ENCODE measurements at places on chromosomes 12 and 14.

DNA sequence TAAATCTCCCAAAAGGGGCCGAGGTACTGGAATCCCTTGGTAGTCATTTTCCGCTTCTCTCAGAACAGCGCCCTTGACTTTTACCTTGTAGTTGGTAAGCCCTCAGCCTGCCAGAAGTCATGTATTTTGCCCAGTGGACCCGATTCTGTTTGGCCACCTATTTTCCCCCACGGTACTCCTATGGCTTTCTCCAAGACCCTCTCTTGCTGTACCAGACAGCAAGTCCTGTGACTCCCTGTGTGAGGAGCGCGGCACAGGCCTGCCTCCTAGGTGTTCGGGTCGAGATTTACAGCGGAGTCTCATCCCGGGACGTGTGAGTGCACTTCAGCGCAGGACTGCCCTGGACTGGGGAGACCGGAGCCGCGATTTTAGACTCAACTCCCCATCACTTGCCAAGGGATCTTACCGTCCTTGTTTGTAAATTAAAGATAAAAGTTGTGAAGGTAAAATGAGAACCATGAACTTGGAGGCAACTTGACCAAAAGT, 1.1 kb upstream of the MBD6 start:
- peak; percentile 50 for DNase-seq

DNA sequence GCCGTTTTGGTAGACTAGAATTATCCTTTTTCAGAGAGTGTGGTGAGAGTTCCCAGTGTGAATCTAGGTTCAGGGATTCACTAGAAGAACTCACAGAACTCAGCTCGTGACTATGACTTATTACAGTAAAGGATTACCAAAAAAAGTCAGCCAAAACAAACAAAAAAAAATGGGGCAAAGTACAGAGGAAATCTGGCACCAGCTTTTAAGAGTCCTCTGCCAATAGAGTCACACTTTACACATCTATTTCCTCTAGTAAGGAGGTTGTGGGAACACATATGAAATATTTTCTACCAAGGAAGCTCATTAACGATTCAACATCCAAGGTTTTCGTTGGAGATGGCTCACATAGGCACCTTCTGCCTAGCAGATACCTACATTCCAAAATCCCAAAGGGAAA, 28.2 kb downstream of the TSPAN19 start:
- DNase-seq, result no peak

DNA sequence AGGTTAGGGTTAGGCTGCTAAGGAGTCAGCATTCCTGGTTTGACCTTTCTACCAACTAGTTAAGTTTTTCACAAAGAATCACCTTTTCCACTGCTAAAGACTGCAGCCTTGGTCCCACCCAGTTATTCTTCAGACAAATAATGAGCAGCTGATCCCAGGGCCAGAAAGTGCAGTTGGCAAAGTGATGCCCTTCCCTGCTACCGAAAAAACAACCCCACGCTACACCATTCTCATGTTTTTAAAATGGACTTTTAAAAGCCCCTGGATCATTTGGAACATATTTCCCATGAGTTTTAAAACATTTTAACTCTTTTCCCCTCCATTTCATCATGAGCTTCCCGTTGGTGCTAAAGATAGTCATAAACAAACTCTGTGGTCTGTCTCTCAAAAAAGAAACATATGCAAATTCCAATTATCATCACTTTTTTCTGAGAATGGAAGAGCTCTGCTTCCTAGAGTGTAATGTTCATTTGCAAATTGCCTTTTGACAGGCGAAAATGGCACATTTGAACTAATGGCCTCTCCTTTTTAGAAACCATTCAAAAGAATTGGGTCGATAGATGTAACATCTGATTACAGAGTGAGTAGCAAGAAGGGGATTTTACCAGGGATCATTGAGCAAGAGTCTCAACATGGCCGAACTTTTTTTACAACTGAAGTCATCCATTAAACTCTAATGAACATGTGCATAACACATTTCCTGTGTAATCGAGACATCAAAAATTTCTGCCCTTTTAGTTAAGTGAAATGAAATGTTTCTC, 129.3 kb upstream of the RAP1B start:
- DNase-seq, result no peak

DNA sequence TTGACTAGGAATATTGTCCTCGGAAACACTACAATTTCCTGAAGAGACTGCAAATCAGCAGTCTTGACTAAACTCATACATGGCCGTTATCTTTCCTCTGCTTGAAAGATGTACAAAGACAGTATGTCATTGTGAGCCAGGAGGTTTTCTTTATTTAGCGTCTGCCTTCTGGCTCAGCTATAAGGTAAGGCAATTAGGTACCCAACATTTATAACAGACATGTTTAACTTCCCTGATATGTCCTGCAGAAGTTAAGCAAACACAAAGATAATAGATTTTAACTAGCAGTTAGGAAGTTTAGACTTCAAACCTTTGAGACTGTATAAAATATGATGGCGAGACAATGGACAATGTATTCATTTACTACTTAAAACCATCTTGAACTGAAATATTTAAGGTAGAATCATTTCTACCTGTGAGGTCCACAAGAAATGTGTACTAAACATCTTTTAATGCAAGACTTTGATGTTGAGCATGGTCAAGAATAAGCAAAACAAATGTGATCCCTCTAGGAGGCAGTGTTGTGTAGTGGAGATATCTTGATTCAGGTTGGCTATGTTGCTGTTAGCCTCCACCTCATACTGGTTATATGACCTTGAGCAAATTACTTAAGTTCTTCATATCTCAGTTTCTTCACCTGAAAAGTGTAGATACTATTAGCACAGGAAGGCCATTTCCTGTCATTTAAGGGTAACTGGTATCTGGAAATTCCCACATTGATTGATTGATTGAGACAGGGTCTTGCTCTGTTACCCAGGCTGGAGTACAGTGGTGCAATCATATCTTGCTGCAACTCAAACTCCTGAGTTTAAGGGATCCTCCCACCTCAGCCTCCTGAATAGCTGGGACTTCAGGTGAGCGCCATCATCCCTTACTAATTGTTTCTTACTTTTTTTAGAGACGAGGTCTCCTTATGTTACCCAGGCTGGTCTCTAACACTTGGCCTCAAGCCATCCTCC, 96.3 kb upstream of the EEA1 start:
- DNase-seq, result no peak

- DNase-seq, result no peak
These were observed 130.9 kb downstream of the KICS2 start for GRCh38 chr12:64091186-64091585.

DNA sequence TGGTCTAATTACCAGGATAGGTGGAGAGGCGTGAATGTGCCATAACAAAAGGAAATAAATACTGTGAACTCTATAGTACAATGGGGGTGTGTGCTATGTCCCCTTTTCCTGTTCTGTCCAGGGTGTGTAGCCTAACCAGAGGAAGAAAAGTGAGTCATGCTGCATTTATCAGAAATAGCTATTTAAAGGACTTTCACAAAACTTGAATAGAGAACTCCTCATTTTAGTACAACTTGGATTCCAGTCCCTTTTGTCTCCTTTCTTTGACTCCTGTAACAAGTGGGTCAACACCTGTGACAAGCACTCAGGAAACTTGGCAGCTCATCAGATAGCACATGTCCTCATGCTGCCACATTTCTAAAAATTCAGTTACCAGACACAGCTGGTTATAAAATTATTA, 123.4 kb downstream of the CCDC91 start:
- DNase-seq, result no peak

GRCh38 chr14:95500772-95501401, 15.6 kb downstream of the SYNE3 start:
- DNase-seq, result no peak

- no peak for DNase-seq
These were observed 581 bp downstream of the ARG2 start for GRCh38 chr14:67620217-67620785.

GRCh38 chr14:89481196-89481595, 64.2 kb upstream of the FOXN3 start:
- no peak for DNase-seq

DNA sequence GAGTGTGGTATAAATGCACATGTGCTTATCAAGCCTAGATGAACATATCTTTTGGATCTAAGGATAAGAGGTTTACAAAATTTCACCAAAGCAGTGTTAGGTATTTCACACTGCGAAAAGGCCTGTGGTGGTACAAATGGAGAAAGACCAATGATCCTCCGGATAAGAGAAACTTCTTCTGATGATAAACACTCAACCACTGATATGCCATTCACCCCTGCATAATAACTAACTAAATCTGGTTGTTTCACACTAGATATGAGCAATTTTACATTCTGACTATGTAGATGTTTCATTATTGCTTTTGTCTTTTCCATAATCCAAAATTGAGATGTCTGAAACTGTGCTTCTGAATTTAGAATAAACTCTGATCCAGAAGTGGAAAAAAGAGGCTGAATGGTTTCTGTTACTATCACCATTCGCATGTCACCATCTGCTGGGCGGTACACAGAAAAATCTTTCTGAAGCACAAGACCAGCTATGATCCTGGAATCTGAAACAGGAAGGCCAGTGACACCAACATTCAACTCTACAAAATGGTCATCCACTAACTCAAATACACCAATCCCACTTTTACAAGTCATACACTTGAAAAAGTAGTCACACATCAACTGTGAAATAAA, 1.3 kb downstream of the BBS10 start:
- DNase-seq, result peak; percentile 2

GRCh38 chr12:6943722-6944380, at the start of the genes C12orf57 and RNU7-1:
Gene C12orf57 (plus strand): TSS chr12:6944022. CDS start chr12:6944122, 100 bp downstream.
Gene RNU7-1 (plus strand): TSS chr12:6943816.
- peak; percentile 83 for DNase-seq

DNA sequence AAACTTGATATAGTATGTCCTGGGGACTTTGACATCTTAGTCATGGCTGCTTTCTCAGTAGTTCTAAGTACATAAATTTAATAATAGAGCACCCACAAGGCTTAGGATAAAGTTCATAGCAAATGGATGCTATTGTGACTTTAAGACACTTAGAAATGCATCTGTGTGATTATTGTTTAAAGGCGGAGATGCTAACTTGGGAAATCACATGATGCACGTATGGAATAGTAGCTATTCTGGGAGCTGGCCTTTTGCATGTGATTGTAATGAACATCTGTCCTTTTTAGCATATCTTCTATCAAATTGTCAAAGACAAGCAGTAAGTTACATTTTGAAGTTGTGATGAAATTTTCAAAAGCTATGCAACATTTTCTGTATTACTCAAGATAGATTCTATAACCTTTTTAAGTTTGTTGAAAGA, 46.7 kb upstream of the ATP2A2 start:
- no peak for DNase-seq

- no peak for DNase-seq
These were observed 23.2 kb downstream of the GALNT9 start for GRCh38 chr12:132305991-132306884.

GRCh38 chr12:50926415-50926814, 25.9 kb upstream of the HIGD1C start:
- no peak for DNase-seq

DNA sequence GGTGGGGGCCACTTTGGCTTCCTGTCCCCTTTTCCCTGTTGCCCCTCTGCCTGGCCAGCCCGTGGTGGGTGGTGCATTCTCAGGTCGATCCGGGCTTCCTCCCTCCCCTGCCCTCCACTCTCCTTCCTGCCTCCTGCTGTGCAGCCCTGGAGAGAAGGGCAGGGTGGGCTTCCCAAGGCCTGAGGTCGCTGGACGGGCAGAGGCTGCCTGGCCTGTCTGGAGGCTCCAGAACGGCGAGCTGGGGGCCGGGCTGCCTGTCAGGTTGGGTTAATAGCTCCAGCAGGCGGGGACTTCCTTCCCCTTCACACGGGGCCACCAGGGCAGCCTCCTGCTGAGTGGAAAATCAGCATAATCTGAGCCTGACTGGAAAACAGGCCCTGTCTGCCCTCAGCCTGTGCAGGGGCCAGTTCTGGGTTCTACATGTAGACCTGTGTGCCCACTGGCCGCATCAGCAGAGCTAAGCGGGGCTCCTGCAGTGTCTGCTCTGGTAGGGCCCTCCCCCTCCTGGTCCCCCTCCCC, 11.3 kb downstream of the KIF26A start:
- peak; percentile 44 for DNase-seq

DNA sequence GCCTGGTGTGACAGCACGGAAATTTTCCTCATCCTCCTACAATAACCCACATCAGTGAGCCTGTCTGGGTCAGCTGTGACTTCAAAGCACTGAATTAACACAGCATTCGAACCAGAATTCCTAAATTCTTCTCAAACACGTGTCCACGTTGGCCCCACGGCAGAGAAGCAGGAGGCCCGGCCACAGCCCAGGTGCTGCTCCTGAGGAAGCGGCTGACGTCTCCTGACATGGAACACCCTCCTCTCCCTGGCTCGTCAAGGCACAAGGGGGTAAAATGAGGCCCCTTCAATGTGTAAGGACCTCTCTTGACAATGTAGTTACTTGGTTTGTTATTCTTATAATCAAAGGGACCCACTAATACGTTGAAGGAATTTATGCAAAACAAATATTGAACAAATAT, 156.3 kb upstream of the GSC start:
- no peak for DNase-seq

- no peak for DNase-seq
These were observed 530 bp upstream of the FOXN4 start for GRCh38 chr12:109309381-109310246.

DNA sequence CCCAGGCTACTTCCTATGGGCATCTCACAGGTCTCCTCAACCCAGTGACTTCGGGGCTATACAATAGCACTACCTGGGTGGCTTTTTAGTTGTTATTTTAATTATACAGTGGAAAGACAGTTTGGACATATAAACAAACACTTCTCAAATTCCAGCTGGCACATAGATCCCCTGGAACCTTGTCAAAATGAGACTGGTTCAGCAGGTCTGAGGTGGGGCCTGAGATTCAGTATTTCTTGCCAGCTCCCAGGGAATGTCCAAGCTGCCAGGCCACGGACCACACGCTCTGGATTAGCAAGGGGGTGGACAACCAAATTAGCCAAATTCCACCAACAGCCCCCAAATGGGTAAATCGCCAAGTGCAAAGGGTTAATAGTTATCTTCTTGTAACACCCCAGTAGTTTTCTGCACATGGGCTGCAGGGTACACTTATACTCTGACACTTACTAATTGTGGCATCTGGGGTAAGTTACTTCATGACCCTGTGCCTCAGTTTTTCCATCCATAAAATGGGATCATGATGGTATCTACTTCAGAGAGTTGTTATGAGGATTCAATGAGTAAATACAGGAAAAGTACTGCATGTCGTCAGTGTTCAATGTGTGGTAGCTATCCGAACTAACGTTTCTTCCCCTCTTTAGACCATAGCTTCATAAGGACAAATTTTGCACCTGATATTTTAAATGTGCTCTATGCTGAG, 789.4 kb upstream of the TBX3 start:
- no peak for DNase-seq

DNA sequence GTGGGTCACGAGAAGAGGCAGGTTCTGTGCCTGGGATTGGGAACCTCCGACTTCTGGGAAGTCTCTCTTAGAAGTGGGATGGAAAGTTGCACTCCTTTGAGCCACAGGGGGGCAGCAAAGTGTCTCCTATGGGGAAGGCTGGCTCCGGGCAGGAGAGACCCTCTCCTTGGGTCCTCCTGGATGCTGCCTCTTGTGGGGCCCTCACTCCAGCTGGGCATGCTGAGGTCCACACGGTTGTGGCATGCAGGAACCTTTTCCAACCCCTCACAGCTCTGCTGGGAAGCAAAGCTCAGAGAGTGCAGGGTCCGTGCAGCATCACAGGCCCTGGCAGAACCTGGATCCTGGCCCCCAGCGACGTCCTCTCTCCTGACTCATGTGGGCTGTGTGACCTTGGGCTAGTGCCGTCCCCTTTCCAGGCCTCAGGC, 17.4 kb downstream of the SDSL start:
- no peak for DNase-seq

- DNase-seq, result no peak
These were observed 557 bp upstream of the FICD start for GRCh38 chr12:108514468-108514972.
